ENCODE measurements at places on chromosomes 11 and 22. TPM values are rescaled to one million over a fixed set of nuclear protein-coding genes. Genes with fewer than 3 reads are reported as not detected.

DNA sequence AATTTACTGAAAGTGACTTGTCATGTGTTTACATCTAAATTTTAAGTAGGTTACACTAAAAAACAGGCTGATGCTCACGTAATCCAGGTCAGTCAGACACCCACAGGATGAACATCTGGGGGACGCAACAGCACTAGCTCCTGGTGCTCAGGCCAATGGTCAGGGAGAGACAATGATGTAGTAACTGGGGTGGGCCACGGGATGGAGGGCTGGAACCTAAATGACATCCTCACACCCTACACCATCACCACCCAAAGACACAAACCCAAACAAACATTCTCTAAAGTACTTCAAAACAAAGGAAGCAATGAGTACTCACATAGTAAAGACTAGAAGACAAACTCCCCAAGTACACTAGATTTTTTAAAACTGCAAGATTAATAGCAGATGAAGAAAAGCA lies 53.5 kb upstream of the SLC25A1 start:
- H3K4me1 ChIP-seq = no peaks in the 10 kb centered on the region
- no peak overlapping the region for H3K4me3 ChIP-seq
- H3K27ac ChIP-seq = no peak overlapping the region

DNA sequence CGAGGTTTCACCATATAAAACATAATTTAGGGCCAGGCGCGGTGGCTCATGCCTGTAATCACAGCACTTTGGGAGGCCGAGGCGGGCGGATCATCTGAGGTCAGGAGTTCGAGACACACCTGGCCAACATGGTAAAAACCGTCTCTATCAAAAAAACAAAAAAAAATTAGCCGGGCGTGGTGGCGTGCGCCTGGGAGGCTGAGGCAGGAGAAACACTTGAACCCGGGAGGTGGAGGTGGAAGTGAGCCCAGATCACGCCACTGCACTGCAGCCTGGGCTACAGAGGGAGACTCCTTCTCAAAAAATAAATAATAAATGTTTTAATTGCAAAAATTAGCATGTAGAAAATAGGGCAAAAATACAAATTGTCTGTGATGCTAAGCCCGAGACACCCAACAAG lies 993 bp upstream of the SFI1 start:
- peaks cover 15% of the 10 kb centered on the region for H3K27me3 ChIP-seq
- H3K4me1 ChIP-seq = peaks cover 15% of the 10 kb centered on the region
- no peaks in the 10 kb centered on the region for H3K36me3 ChIP-seq
- no peak overlapping the region for H3K27ac ChIP-seq
- no peak for DNase-seq
- H3K4me3 ChIP-seq = peak overlapping the region; percentile 60

EWSR1 gene
- total RNA-seq = 379 TPM

GRCh38 chr11:36300650-36301049 lies 4.6 kb downstream of the PRR5L start:
- H3K27ac ChIP-seq = no peak overlapping the region
- no peak overlapping the region for H3K4me3 ChIP-seq
- H3K4me1 ChIP-seq = peaks cover 4% of the 10 kb centered on the region
- DNase-seq = no peak
- no peaks in the 10 kb centered on the region for H3K27me3 ChIP-seq
- no peaks in the 10 kb centered on the region for H3K36me3 ChIP-seq

DNA sequence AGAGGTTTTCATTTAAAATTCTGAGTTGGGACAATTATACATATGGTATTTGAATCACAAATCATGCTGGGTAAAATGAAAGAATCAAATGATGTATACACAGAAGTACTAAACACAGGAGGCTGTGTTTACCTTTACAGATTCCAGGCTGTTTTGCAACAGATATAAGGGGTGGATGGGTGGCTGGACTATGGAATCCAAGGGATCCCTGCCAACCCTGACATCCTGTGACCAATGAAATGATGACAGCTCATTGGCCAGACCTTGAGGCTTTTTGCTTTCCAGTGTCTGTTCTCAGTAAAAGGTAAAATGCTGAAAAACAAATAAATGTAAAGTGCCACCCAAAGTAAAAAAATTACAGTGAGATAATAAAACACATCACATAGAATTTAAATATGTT lies 3.3 kb upstream of the DDI1 start:
- H3K4me1 ChIP-seq = no peaks in the 10 kb centered on the region
- H3K36me3 ChIP-seq = no peaks in the 10 kb centered on the region
- DNase-seq = no peak
- H3K27ac ChIP-seq = no peak overlapping the region
- no peaks in the 10 kb centered on the region for H3K27me3 ChIP-seq

OR6T1 gene
- total RNA-seq = not detected

CYB5R2 gene
- total RNA-seq = 37.1 TPM

GRCh38 chr11:70473186-70473872 lies 75.0 kb downstream of the CTTN start:
- no peaks in the 10 kb centered on the region for H3K27me3 ChIP-seq
- H3K4me1 ChIP-seq = peaks cover 2% of the 10 kb centered on the region
- no peak overlapping the region for H3K4me3 ChIP-seq
- DNase-seq = no peak
- H3K27ac ChIP-seq = no peak overlapping the region

- no peaks in the 10 kb centered on the region for H3K36me3 ChIP-seq
- H3K4me1 ChIP-seq = peaks cover 11% of the 10 kb centered on the region
- H3K27ac ChIP-seq = no peak overlapping the region
- no peak for DNase-seq
- no peak overlapping the region for H3K4me3 ChIP-seq
- H3K27me3 ChIP-seq = no peaks in the 10 kb centered on the region
Measured at GRCh38 chr11:96043291-96043690, 119.4 kb upstream of the MTMR2 start.

- no peak overlapping the region for H3K27ac ChIP-seq
- H3K4me3 ChIP-seq = no peak overlapping the region
- peak; percentile 37 for DNase-seq
- no peaks in the 10 kb centered on the region for H3K36me3 ChIP-seq
- peaks cover 10% of the 10 kb centered on the region for H3K4me1 ChIP-seq
Measured at GRCh38 chr11:43933608-43934551, 8.6 kb upstream of the C11orf96 start.

- DNase-seq = no peak
- peaks cover 36% of the 10 kb centered on the region for H3K4me1 ChIP-seq
- H3K36me3 ChIP-seq = no peaks in the 10 kb centered on the region
- H3K27me3 ChIP-seq = no peaks in the 10 kb centered on the region
Measured at GRCh38 chr11:108758458-108758857, 93.6 kb downstream of the DDX10 start.

DNA sequence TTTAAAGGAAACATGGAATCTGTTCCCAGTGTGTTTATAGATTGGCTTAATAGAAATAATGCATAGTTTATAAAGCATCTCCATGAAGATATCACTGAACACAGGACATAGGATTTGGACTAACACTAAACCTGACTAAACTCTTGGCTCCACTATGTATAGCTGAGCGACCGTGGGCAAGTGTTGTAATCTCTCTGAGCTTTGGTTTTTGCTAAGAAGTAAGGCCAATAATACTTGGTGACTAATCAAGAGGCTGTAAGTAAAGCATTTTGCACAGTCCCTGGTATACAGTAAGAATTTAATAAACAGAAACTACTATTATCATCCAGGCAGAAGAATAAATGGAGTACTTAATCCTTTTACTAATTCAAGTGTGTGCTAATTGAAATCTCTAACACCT lies 125.5 kb upstream of the MTMR2 start:
- H3K27me3 ChIP-seq = no peaks in the 10 kb centered on the region
- no peaks in the 10 kb centered on the region for H3K36me3 ChIP-seq
- peaks cover 20% of the 10 kb centered on the region for H3K4me1 ChIP-seq
- H3K27ac ChIP-seq = no peak overlapping the region

DNA sequence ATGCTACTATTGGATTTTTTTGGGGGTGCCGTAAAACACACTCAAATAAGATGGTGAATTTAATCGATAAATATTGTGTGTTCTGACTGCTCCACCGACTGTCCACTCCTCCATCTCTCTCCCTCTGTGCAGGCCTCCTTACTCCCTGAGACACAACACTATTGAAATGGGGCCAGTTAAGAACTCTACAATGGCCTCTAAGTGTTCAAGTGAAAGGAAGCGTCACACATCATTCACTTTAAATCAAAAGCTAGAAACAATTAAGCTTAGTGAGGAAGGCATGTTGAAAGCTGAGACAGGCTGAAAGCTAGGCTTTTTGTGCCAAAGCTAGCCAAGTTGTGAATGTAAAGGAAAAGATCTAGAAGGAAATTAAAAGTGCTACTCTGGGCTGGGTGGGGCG lies 156.7 kb downstream of the CTTN start:
- H3K4me1 ChIP-seq = peaks cover 26% of the 10 kb centered on the region
- no peak overlapping the region for H3K4me3 ChIP-seq
- peak overlapping the region; percentile 93 for H3K27ac ChIP-seq
- peak; percentile 75 for DNase-seq

CDCA5 gene
- total RNA-seq = 46.7 TPM

- H3K27me3 ChIP-seq = no peaks in the 10 kb centered on the region
- peaks cover 4% of the 10 kb centered on the region for H3K4me1 ChIP-seq
- H3K27ac ChIP-seq = no peak overlapping the region
- no peaks in the 10 kb centered on the region for H3K36me3 ChIP-seq
- DNase-seq = no peak
Measured at GRCh38 chr11:15728207-15728606, 613.5 kb downstream of the INSC start.

DNA sequence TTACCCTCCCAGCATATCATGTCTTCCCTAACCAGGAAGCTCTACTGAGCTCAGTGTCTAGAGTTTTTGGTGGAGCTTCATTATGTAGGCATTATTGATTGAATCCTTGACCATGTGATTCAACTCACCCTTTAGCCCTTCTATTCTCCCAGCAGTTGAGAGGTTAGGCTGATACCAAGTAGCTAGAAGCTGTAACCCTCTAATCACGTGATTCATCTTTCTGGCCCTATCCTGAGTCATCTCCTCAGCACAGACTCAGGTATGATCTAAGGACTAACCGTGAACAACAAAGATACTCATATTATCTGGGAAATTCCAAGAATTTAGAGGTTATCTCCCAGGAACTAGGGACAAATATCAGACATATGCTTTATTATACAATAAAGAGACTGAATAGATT lies 625.5 kb downstream of the JRKL start:
- H3K4me1 ChIP-seq = no peaks in the 10 kb centered on the region
- H3K27ac ChIP-seq = no peak overlapping the region
- no peak for DNase-seq
- H3K4me3 ChIP-seq = no peak overlapping the region

PLEKHB1 gene
- 31.1 TPM for total RNA-seq

PGA5 gene
- not detected for total RNA-seq

DNA sequence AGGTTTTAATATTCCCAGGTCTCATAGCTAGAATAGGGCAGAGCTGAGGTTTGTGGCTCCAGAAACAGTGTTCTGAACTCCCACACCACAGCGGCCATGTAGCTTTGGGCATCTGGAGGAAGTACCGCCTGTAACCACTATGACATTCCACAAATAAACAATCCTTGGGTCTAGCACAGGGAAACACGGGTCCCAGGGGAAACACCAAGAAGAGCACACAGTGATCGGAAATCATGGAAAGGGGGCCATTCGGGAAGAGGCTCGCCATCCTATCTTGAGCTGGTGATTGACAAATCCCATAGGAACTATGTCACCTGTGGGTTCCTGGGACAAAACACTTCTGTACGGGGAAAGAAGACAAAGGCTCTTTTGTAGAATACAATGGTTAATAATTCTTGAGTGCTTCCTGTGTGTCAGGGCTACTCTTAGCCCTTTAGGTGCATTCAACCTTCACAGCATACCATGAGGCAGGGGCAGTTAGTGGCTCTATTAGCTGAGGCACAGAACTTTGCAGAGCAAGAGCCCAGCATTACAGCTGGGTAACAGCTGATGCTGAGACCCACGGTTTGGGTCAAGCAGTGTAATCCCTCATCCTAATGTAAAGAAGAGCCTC lies 514.2 kb downstream of the NTM start:
- no peaks in the 10 kb centered on the region for H3K36me3 ChIP-seq
- DNase-seq = no peak
- no peaks in the 10 kb centered on the region for H3K27me3 ChIP-seq

HSPB2 gene
- not detected for total RNA-seq

P2RY6 gene
- not detected for total RNA-seq

GRCh38 chr11:74147199-74147929 lies 23.4 kb downstream of the C2CD3 start:
- no peak overlapping the region for H3K4me3 ChIP-seq
- H3K27ac ChIP-seq = no peak overlapping the region
- H3K27me3 ChIP-seq = no peaks in the 10 kb centered on the region

GRCh38 chr22:35530700-35531099 lies 9.9 kb upstream of the RASD2 start:
- H3K4me3 ChIP-seq = no peak overlapping the region
- H3K27ac ChIP-seq = no peak overlapping the region
- H3K4me1 ChIP-seq = no peaks in the 10 kb centered on the region
- no peaks in the 10 kb centered on the region for H3K27me3 ChIP-seq

GRCh38 chr22:47050401-47051051 lies 288.1 kb downstream of the TBC1D22A start:
- DNase-seq = no peak
- H3K4me1 ChIP-seq = peaks cover 26% of the 10 kb centered on the region
- no peaks in the 10 kb centered on the region for H3K27me3 ChIP-seq
- H3K27ac ChIP-seq = no peak overlapping the region

DNA sequence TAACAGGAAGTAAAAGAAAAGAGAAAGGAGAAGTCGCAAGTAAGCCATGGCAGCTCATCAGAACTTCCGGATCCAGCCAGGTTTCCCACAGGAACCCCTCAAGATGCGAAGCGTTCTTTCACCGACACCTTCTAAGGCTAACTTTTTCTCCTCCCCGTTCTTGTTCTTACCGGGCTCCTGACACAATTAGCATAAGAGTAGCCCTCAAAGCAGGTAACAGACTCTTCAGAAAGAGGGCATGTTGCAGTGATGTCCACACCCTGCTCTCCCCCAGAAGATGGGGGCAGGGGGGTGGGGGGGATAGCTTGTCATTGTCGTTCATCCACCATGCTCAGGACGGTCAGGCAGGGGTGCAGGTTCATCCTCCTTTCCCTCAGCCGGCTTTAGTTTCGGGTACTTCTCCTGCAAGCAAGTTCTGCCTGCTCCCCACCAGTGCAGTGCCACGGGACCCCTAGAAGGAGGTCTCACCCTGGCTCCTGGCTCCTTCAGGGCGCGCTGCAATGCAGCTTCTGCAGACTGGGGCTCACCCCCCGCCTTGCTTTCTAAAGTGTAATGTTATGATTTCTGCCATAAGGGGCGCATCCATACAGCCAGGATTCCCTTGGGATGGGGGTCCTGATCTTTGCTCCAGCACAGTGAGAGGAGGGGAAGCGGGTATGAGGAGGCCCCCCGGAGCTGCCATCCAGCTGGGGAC lies 2.3 kb downstream of the OPCML start:
- no peaks in the 10 kb centered on the region for H3K36me3 ChIP-seq
- H3K27me3 ChIP-seq = peaks cover 60% of the 10 kb centered on the region
- peaks cover 33% of the 10 kb centered on the region for H3K4me1 ChIP-seq
- peak overlapping the region; percentile 4 for H3K4me3 ChIP-seq
- H3K27ac ChIP-seq = no peak overlapping the region
- DNase-seq = no peak

Measured in neural progenitor cell (in vitro differentiated cells).